ENCODE measurements at places on chromosomes 7 and 10. TPM values are rescaled to one million over a fixed set of nuclear protein-coding genes. Genes with fewer than 3 reads are reported as not detected.

DNA sequence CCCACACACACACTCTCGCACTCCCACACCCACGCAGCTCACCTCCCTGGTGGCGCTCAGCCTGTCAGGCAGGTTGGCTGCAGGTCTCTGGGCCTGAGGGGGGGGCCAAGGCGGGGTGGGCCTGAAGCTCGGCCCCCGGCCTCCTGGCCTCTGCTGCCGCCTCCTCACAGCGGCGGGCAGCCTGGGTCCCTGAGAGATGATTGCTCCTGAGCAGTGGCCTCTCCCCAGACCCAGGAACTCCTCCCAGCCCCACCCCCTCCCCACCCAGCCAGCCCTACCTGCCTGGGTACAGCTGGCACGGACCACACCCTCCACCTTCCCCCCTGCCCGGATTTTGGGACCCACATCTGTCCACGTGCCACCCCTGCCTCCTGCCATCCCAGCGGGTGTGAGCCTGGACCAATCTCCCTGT lies 4.6 kb upstream of the TMEM184A start:
- peaks cover 2% of the 10 kb centered on the region for H3K4me1 ChIP-seq
- no peak for DNase-seq
- H3K27ac ChIP-seq = no peak overlapping the region

DNA sequence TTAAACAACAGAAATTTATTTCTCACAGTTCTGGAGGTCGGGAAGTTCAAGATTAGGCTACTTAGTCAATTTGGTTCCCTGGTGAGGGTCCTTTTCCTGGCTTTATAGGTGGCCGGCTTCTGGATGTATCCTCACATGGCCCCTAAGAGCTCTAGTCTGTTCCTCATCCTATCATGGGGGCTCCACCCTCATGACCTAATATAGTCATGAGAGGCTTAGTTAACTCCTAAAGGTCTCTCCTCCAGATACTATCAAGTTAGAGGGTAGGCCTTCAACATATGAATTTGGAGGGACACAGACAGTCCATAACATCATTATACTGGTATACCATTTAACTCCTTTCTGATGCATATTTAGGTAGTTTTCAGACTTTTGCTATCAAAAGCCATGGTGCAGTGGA lies 7.6 kb downstream of the MAPK8 start:
- no peak overlapping the region for H3K4me3 ChIP-seq
- no peaks in the 10 kb centered on the region for H3K36me3 ChIP-seq
- DNase-seq = no peak
- no peak overlapping the region for H3K27ac ChIP-seq
- H3K4me1 ChIP-seq = peaks cover 7% of the 10 kb centered on the region

DNA sequence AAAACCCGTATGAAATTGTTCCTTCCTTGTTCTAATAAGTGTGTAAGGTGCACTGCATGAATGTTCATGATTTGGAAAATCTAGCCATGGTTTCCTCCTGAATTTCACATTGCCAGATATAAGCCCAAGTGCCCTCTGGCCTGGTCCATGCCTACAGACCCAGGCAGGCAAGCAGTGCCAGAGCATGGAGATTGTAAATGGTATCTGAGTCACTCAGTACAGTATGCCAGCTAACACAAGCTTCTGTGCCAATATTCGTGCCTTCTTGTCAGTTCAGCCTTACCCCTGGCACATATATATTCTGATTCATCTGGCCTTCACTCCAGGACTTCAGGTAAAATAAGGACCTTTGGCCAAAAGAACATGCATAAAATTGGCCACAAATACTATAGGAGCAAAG lies 38.4 kb upstream of the PDE1C start:
- no peak overlapping the region for H3K4me3 ChIP-seq
- H3K4me1 ChIP-seq = peaks cover 2% of the 10 kb centered on the region
- H3K36me3 ChIP-seq = peaks cover 20% of the 10 kb centered on the region
- peaks cover 10% of the 10 kb centered on the region for H3K27me3 ChIP-seq
- H3K27ac ChIP-seq = no peak overlapping the region
- DNase-seq = no peak

- peaks cover 33% of the 10 kb centered on the region for H3K27me3 ChIP-seq
- H3K36me3 ChIP-seq = no peaks in the 10 kb centered on the region
- DNase-seq = no peak
- H3K4me3 ChIP-seq = no peak overlapping the region
- H3K27ac ChIP-seq = no peak overlapping the region
These were observed 19.8 kb downstream of the SHH start for GRCh38 chr7:155792315-155792960.

GRCh38 chr10:18104223-18104872 lies 35.9 kb upstream of the CACNB2 start:
- H3K4me1 ChIP-seq = no peaks in the 10 kb centered on the region
- H3K27me3 ChIP-seq = no peaks in the 10 kb centered on the region
- peak; percentile 59 for DNase-seq
- no peak overlapping the region for H3K4me3 ChIP-seq
- no peaks in the 10 kb centered on the region for H3K36me3 ChIP-seq

The TAS2R40 gene
- not detected for total RNA-seq

The PDAP1 gene
- total RNA-seq = 177 TPM

The FAM237B gene
- not detected for total RNA-seq

The C10orf67 gene
- total RNA-seq = not detected

The PTER gene
- 7.4 TPM for total RNA-seq
